ENCODE measurements at places on chromosomes 4 and X.

- peak; percentile 7 for DNase-seq
These were observed at the start of gene GRIA2 for GRCh38 chr4:157220371-157220881. Gene GRIA2, plus strand, starts transcription at chr4:157220728. Its CDS starts 315 bp downstream, at chr4:157221043.

DNA sequence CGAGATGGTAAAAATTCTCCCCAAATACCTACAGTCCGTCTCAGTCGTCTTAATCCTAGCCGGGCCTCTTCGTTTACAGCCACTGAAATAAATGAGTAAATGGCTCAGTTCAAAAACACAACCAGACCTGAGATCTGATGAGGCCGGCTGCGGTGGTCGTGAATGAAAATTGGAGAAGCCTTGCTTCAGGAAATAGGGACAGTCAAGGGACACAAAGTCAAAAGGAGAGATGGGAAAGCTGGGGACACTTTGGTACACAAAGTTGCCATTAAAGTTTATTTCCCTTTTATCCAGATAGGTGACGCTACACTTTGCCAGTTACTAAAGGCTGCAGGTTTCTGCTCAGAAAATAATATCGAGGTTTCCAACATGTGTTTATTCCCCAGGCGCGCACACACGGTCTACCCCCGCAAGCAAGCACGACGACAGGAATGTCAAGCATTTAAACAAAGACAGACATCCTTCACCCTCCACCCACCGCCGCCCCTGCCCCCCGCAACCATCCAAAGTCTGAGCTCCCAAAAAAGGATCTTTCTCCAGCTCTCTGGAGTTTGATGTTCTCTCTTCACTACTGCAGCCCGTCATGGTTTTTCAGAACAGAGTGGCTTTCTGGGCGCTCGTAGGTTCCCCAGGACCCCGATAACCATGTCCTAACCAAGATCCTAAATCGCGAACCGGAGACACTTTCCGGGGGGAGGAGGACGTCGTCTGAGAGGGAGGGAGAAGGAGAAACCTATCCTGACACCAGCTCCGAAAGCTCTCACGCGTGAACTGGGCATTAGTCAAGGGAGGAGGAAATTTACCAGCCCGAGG, 1.3 kb upstream of the PCDH7 start:
- DNase-seq: no peak

- no peak for DNase-seq
These were observed 24.5 kb downstream of the REPS2 start for GRCh38 chrX:16970977-16971376.

- no peak for DNase-seq
These were observed 78.0 kb upstream of the NRK start for GRCh38 chrX:105744291-105744690.

DNA sequence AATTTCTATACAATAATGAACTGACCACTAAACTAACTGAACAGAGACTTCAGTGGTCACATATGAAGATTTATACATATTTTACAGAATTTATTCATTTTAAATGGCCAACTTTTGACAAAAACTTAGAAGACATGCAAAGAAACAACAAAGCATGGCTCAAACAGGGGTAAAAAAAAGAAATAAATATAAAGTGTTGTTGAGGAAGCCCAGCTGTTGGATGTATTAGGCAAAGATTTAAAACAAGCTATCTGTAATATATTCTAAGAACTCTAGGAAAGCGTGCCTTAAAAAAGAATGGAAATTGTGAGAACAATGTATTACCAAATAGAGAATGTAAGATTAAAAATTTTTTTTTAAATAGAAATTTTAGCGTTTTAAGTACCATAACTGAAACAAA, 210.9 kb upstream of the HTR2C start:
- DNase-seq: no peak

DNA sequence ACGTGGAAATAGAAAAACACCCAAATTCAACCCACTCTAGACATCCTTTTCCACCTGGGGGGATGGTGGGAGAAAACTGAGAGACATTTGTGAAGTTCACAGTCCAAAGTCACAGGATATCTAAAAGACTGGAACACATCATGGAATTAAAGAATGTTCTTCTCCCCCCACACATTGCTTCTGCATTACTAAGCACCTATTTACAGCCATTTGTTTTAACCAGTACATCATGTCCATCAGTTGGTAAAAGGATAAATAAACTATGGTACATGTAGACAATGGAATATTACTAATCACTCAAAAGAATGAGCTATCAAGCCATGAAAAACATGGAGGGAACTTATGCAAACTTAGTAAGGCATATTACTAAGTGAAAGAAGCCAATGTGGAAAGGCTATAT, 185.5 kb upstream of the ANXA10 start:
- no peak for DNase-seq

DNA sequence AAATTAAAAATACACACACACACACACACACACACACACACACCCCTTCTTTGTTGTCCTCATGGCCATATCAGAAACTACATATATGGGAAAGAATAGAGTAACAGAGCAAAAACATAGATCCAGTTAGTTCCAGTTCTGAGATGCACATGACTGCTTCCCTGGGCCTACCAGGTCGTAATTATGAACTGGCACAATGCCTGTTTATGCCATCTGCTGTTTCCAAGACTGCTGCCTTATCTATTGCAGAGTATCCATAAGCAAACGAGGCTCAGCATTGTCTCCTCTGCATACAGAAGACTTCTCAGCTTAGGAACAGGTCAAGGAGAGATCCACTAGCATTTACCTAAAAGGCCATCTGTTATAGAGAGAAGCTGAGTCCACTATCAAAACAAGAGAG, 789.0 kb downstream of the TECRL start:
- DNase-seq: no peak

DNA sequence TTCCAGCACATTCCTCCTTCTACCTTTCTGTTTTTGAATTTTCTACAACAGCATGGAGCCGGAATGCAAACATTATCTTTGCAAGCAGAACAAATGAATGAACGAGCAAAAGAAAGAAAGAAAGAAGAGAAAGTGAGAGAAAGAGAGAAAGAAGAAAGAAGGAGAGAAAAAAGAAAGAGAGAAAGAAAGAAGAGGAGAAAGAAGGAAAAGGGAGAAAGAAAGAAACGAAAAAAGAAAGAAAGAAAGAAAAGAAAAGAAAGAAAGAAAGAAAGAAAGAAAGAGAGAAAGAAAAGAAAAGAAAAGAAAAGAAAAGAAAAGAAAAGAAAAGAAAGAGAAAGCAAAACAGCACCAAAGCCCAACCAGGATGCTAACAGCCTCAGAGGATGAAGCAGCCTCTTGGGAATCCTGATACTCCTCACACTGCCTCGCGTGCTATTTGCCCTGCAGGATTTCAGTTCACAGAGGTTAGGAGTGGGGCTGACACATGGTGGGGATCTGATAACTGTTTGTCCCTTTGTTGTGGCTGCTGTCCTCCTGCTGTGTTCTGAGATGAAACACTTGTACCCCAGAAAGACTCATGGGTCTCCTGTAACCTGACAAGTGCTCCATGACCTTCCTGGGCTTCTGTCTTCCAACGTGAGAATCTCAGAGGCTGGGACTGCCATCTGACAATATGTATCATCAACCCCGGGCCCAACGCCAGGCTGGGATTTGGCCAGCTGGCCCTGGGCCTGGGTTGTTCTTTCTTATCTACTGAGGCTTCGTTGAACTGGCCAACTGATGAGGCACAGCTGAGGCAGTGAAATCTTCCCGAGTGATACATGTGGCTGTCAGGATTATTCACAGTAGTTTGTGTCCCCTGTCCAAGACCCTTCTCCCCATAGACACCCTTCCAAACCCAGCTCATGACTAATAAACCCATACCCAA, 61.0 kb downstream of the SEPSECS start:
- DNase-seq: no peak

GRCh38 chr4:66658809-66659208, 886.5 kb downstream of the CENPC start:
- no peak for DNase-seq

DNA sequence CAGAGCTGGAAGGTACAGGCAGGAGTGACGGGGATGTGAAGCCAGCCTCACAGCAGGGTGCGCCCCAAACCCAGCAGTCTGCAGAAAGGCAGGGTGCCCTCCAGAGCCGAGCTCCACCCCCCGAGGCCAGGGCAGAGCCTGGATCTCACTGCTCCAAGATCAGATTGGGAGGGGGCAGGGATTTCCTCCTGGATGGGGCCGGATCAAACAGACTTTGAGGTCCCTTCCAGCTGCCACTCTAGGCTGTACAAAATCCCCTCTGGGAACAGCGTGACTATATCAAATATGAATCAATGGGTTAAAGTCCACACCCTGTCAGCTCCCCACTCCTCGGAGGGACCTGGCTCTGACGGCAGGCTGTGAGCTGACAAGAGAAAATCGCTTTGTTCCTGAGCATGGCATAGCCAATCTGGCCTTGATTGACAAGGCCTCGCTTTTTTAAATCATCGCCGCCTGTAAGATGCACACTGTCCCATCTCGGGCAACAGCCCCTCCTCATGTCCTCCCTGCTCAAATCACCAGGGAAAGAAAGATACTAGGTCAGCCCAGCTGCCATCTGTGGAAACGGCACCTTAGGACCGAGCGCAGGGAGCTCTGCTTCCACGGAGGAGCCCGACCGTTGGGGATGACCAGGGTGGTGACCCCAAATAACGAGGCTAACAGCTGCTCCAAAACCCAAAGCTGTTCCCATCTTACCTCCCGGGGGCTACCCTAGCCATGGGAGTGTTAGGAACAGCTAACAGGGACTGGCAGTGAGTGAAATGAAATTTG, 39.9 kb downstream of the PSAPL1 start:
- no peak for DNase-seq

- DNase-seq: no peak
These were observed 1.7 kb downstream of the GDPD2 start for GRCh38 chrX:70424801-70425200.

DNA sequence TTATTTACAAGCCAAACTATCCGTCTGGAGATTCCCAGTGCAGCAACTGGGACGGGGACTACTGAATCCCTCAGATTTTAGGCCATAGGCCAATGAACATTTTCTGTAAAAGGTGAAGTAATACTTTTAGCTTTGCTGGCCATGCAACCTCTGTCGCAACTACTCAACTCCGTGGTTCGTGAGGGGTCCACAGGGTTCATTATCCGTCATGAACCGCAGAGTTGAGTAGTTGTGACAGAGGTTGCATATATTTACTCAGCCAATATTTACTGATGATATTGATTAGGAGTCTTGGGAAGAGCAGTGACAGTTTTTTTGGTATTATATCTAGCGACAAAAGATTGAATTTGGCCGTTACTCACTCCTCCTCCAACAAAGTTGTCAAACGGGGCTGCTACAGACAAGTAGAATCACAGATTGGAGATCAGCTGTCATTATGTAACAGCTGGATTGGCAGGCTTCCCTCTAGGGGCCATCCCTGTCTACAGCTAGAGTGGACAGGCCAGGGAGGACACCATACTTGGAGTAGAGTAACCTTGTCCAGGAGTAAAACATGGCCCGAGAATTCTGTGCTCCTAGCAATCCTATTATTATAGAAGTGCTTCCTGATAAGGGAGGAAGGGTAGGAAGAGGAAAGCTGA, 37.2 kb upstream of the CD38 start:
- DNase-seq: no peak

DNA sequence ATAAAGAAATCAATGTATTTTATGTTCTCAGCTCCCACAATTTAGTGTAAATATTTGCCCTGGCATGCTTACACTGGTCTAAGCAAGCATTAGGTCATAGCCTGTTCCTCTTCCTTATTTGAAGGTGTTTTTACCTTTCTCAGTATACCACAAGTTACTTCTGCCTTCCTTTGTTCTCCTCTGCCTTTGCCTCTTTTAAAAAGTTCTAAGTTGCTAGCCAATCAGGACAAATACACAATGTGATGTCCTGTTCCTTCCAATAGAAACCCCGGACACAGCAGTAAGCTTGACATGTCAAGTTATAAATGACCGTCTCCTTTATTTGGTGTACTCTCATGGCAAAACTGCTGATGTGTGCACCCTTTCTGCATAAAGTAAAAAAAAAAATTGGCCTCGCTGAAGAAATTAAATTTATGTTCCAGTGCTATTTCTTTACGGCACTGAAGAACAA, 49.4 kb downstream of the UGT2B10 start:
- no peak for DNase-seq

DNA sequence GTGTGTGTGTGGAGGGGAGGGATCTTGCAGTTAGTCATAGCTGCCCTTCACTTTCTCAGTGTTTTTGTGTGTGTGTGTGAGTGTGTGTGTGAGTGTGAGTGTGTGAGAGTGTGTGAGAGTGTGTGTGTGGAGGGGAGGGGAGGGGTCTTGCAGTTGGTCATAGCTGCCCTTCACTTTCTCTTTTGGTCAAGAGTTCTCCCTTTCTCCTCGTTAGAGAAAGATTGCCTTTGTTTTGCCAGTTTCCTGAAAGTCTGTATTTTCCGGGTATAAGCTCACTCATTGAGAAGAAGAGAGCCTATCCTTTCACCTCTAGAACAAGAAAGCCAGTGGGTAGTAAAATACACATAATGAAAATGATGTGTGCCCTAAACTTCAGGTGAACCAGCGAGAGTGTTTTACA, 75.2 kb upstream of the ENPP6 start:
- DNase-seq: no peak

DNA sequence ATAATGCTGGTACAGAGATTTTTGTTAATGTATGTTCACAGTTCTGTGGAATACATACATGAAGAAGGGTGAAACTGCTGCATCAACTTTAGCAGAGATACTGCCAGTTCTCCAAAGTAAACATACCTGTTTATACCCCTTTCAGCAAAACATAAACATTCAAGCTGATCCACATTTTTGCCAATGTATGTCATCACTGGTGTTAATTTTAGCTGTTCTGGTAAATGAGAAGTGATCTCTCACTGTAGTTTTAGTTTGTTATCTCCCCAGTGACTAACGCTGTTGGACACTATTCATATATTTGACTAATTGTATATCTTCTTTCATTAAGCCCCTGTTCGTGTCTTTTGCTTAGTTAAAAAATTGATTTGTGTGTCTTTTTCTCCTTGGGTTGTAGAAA, 82.0 kb downstream of the HAUS3 start:
- no peak for DNase-seq

DNA sequence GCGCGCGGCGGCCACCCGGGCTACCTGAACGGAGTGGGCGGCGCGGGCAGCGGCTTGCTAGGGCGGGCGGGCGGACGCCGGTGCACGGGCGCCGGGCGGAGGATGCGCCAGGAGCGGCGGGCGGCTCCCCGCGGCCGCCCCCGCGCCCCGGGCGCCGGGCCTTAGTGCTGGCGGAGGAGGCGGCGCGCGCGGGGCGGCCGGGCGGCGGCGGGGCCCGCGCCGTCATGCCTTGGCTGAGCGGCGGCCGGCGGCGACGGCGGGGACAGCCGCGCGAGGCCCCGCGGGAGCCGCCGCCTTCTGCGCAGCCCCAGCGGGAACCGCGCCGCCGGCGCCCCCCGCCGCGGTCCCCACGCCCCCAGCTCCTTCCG, 48.2 kb downstream of the CLDN34 start:
- DNase-seq: no peak

DNA sequence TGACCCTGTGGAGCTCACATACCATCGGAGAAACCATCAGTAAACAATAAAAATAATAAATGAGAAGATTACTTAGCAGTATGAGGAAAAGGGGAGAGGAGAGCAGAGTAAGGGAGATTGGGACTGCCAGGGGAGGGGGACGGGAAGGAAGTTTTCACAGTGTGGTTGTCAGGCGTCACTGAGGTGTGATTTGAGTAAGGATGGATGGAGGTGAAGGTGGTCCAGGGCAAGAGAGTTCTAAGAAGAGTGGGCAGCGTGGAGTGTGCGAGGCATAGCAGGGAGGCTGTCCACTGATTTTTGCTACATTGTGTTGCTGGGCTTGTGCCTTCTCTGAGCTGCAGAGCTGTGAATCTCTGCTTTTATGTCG, 119.1 kb downstream of the HPGD start:
- DNase-seq: no peak
